ENCODE measurements at places on chromosomes 5 and 9.

- DNase-seq: no peak
Observed at GRCh38 chr5:134051305-134051704, 46.5 kb upstream of the VDAC1 start.

- DNase-seq: no peak
Observed at GRCh38 chr5:57780306-57780960, 297.8 kb upstream of the ACTBL2 start.

DNA sequence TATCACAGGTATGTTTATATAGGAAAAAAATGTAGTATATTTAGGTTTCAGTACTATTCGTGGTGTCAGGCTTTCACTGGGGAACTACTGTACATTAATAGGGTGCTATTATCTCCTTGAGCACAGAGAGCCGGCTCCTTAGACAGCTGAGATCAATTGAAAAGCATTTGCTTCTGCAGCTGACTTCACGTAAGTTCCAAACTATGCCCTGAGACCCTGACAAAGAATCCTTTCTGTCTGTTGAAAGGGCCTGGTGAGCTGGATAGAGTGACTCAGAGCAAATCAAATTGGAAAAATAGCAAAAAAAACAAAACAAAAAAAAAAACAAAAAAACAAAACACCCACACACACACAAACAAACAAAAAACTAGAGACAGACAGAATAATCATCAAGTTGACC is 652.0 kb downstream of the MTRR start:
- no peak for DNase-seq

GRCh38 chr9:116058421-116058820 is 95.2 kb upstream of the PAPPA start:
- no peak for DNase-seq

GRCh38 chr9:134641173-134641989 is at the start of gene COL5A1:
Gene COL5A1 (plus strand): TSS chr9:134641803. CDS start chr9:134642188, 385 bp downstream.
- peak; percentile 24 for DNase-seq

DNA sequence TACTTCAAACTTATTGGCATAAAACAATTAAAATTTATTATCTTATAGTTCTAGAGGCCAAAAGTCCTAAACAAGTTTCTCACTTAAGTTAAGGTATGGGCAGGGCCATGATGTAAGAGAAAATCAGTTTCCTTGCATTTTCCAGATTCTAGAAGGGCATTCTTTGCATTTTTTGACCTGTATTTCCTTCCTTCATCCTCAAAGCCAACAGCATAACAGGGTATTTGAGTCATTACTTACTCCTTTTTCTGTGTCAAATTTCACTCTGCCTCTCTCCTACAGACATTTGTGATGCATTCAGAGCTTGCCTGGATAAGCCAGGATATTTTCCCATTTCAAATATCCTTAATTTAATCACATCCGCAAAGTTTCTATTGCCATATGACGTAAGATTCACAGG is 1499.0 kb downstream of the EFNA5 start:
- no peak for DNase-seq

DNA sequence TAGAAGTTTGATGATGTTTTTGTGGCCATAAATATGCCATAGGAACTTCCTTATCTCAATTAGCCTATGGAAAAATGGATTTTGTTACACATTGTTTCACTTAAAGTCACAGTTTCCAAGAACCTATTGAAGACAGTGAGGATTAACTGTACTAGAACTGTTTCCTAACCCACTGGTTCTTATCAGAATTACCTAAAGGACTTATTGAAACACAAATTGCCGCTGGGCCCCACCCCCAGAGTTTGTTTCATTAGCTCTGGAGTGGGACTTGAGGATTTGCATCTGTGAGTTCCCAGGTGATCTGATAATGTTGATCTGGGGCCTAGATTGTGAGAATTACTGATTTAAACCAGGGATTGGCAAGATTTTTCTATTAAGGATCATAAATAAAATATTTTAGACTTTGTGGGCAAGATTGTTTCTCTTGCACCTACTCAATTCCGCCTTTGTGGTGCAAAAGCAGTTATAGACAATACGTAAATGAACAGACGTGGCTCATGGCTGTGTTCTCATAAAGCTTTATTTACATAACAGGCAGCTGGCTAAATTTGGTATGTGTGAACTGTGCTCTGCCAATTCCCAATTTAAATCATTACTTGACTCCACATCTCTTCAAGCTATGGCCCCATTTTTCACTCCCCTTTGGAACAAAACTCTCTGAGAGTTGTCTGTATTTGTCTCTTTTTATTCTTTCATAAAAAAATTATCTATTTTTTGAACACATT is 9.3 kb downstream of the JAK2 start:
- no peak for DNase-seq

- DNase-seq: no peak
Observed at GRCh38 chr5:157918811-157919742, 60.1 kb upstream of the CLINT1 start.

GRCh38 chr5:106680330-106680729 is 990.4 kb downstream of the EFNA5 start:
- no peak for DNase-seq

DNA sequence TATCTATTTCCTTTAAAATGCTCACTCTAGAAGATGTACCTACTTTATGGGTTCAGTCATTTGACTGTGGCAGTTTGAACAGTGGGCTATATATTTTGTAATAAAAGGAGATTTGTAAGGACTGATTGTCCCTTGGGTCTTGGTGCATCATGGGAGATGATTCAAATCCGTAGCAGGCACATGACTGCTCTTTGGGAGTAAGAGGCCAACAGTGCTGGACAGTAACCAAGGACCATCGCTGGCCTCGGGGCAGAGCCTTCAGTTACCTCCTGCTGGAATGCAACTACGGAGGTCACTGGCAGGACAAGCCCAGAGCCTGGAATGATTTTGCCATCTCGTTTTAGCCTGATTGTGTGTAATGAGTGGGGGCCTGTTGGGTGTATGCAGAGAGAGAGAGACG is 7.0 kb upstream of the MAMDC2 start:
- no peak for DNase-seq

DNA sequence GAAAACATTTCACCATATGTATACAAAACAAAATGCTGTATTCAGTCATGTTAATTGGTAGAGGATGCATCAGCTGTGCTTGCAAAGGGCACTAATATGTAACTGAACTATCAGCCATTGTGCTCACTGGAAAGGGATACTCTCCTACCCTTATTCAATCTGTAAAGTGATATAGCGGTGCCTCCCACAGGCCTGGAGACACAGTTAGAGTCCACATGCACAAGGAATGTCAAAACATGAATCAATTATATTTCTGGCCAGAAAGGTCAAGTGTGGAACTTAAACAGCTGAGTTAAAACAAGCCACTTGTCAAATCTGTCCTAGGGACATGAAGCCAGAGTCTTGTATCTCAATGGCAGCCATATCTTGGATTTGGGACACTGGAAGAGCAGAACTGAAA is 71.2 kb upstream of the IZUMO3 start:
- no peak for DNase-seq

GRCh38 chr5:125006011-125006685 is 259.7 kb upstream of the ZNF608 start:
- no peak for DNase-seq

- DNase-seq: peak; percentile 76
Observed at GRCh38 chr9:104968025-104968982, 40.3 kb upstream of the ABCA1 start.

DNA sequence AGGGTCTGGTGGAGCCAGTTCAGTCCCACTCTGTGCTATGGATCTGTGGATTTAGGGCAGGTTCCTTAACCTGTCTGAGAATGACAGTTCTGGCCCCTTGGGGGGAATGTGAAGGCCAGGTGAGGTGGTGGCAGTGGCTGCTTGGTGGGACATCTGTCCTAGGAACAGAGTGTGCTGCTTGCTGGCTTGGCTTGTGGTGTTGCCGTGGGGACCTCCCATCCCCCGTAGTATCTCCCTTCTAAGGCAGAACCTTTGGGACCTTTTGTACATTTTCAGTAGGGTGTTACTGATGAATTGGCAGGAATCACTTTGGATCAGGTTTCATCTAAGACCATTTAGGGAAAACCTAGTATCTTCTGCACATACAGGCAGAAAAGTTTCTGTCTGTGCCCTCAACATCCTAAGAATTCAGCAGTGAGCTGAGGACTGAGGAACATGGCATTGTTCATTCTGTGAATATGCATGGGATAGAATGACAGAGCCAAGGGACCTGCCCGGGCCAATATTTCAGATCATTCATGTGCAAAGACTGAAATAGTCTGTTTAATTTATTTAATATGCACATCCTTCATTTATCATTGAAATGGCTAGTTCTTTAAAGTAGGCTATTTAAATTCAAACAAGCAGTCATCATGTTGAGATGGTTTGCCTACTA is 64.6 kb downstream of the WNK2 start:
- no peak for DNase-seq

DNA sequence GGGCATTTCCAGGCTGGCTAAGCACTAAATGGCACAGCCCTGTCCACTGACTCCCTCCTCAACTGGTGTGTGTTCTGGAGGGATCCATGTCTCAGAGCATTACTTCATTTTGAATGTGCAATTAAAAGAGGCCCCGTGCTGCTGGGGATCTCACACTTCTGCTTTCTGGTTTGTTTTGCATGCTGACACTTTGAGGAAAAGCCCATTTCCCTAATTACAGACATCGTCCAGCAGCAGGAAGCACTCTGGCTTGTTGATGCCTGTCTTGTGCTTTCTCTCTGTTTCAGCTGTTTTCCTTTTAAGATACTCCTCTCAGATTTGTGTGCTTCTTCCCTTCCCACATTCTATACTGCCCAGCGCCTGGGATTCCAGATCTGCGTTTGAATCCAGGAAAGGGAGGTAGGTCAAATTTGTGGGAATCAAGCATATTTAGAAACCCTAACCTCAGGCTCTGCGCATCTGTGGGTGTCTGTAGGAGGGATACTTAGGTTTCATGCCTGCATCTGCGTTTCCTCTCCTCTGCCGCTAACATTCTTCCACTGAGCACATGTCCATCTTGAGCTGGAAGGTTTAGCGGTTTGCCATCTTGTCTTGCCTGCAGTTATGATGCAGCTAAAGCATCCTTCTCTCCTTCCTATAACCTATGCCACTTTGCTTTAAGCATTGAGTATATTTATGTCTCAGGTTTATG is 25.7 kb downstream of the SYK start:
- DNase-seq: no peak

GRCh38 chr9:16032799-16033198 is 480.0 kb downstream of the CCDC171 start:
- DNase-seq: no peak

DNA sequence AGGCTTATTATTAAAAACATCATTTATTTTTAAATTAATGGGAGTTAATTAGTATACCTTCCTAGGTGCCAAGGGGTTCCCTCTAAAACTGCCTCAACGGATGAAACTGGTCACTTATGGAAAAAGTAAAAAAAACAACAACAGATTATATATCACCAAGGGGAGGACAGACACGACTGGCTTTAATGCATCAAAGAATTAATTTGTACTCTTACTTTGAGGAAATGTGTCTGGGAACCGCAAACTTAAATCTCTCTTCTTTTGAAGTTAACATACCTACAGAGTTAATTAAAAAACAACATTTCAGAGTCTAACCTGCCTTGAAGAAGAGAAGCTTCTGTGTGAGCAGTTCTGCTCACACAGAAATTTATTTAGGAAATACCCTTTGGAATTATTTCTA is 354.6 kb downstream of the LRRC70 start:
- no peak for DNase-seq

GRCh38 chr5:145324101-145324500 is 511.0 kb downstream of the PRELID2 start:
- no peak for DNase-seq

DNA sequence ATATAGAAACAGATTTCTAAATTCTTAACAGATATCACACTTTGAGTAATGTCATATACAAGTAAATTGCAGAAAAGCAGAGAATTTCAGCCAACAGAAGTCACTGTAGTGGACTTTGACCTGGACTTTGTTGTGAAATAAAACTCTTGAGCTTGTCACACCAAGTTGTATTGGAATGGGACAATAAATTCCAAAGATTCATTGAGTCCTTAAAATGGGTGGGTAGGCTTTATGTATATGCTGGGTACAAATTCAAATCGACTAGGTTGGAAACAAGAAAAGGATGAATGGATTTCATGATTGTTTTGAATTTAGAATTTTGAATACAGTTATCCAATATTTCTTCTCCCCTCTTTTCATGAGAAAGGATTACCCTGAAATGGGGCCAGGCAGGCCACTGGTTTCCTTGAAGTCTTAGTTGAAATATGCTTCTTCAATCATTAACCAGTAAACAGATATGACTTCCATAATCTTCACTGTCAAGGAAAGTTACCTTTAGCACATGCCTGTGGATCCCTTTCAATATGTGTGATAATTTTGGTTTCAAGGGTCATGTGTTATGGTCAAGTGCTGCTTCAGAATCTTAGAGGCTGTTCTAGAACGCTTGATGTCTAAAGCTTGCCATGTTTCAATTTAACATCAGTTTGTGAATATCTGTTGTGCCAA is 25.7 kb downstream of the PIP5K1B start:
- DNase-seq: no peak

DNA sequence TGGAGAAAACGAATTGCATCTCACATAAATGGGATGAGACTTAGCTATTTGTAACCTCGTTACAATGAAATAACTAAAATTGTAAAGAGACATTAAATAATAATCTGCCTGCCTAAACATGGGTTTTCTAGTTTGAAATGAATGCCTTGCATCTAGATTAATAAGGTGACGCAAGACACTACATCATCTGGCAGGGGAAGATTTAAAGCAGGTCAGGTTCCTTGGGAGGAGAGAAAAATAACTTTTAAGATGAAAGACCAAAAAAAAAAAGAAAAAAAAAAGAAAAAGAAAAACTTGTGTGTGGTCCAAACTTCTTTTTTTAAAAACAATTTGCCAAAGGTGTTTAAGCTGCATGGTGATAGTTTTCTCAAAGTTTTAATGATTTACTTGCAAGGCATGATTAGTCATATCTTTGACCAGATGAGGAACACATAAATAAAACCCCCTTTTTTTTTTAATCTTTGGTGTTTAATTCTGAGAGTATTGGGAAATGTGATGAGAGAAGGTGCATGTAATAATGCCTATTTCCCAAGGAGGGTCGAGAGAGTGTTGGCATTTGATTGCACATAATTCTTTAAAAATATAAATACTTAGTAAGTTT is 122.9 kb upstream of the ADAMTSL1 start:
- DNase-seq: no peak

DNA sequence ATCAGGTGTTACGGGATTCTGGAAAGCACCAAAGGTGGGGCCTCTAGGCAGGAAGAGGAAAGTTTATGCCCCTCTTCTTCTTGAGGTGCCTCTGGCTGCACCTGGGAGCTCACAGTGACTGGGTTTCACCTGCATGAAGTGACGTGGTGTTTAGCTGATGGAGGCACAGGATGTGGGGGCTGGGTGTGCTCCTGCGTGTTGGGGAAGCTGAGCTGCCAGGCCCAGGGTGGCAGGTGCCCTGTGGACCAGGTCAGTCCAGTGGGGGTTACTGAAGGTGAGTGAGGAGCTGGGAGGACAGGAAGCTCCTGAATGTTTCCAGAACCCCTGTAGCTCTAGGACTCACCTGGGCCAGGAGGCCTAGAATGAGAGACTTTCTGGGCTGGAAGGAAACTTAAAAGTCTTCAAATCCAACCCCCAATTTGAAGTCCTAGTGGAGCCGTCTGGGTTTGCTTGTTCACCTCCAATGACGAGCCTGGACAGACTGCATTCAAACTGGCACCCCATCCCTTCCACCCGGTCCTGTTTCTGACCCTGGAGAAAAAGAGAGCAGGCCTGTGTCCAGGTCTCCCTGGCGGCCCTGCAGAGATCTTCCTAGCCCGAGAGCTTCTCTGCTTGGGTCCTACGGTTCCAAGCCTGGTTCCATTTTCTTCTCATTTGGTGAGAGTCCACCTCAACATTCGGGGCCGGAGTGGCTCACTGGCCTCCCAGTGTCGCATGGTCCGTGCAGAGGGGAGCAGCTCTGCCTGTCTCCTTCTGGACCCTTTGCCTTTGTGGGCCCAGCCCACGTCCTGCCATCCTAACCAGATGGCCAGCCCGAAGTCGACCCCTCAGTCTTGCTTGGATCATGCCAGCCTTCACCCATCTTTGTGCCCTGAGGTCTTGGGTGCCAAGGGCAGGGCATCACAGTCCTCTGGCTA is 22.3 kb downstream of the TRAF1 start:
- DNase-seq: no peak
